Suprapubic skin (tissue), 4 donors: ENCODE measurements at places on chromosomes 5 and 9. TPM values are rescaled to one million over a fixed set of nuclear protein-coding genes. Genes with fewer than 3 reads are reported as not detected.

WHRN gene
- total RNA-seq = 7.7 TPM

COL15A1 gene
- 10.5 TPM for total RNA-seq

PROP1 gene
- total RNA-seq = not detected

ELOVL7 gene
- total RNA-seq = 16.6 TPM

NEURL1B gene
- 27.0 TPM for total RNA-seq

NAIP gene
- 15.2 TPM for total RNA-seq

C8G gene
- total RNA-seq = not detected

ARHGEF37 gene
- total RNA-seq = 75.3 TPM
